ENCODE measurements at places on chromosomes 3 and 15. TPM values are rescaled to one million over a fixed set of nuclear protein-coding genes. Genes with fewer than 3 reads are reported as not detected.

SERPINI2 gene
- total RNA-seq, result 0.27 TPM

TMEM207 gene
- total RNA-seq, result not detected

PDCD10 gene
- total RNA-seq, result 67.0 TPM

SPTSSB gene
- not detected for total RNA-seq

CHRM5 gene
- not detected for total RNA-seq

SLC7A14 gene
- 3.1 TPM for total RNA-seq

ARGFX gene
- total RNA-seq, result not detected

SLC12A1 gene
- not detected for total RNA-seq

SNUPN gene
- total RNA-seq, result 21.6 TPM

NRG4 gene
- total RNA-seq, result not detected

PARP15 gene
- total RNA-seq, result 3.9 TPM

GHSR gene
- total RNA-seq, result not detected

TRH gene
- total RNA-seq, result not detected

DUOX1 gene
- 1.7 TPM for total RNA-seq

GOLGA6L4 gene
- total RNA-seq, result 5.0 TPM

GPR62 gene
- 0.71 TPM for total RNA-seq

GRCh38 chr3:179175358-179175757, 27.2 kb downstream of the PIK3CA start:
- no peak for DNase-seq

GRCh38 chr3:123935830-123936229, 25.2 kb downstream of the CCDC14 start:
- DNase-seq, result no peak

- peak; percentile 12 for DNase-seq
Measured at GRCh38 chr15:25678500-25678855, 184.6 kb downstream of the ATP10A start.

DNA sequence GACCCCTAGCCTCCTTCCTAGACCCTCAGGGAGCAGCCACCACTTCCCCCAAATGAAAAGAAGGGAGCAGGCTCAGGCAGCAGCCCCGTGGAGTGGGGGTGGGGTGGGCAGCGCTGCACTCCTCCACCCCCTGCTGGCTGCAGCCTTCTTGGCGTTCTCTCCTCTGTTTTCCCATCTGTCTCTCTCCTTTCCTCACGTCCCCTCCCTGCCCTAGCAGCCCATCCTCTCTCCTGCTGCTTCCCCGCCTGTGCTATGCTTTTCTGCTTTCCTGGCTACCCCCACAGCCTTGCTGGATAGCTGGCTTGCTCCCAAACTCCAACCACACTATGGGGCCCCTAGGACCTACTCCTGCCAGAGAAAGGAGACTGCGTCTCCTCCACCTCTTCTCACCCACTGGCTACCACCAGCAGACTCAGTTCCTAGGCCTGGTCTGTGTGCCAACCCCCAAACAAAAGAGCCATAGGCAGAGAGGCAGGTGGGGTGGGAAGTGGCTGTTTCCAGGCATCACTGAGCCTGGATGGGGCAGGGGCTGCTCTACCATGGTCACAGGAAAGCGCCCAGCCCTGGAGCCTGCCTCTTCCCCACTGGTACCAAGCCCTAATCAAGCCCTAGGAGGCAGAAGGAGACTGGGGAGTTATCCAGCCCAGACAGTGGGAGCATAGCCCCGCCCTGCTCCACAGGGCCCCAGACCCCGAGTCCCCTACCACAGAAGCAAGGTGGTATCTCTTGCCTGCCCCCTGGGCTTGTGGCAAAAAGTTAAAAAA, 3.4 kb upstream of the DISP2 start:
- no peak for DNase-seq

GRCh38 chr3:47425959-47426358, 45.1 kb downstream of the PTPN23 start:
- no peak for DNase-seq

DNA sequence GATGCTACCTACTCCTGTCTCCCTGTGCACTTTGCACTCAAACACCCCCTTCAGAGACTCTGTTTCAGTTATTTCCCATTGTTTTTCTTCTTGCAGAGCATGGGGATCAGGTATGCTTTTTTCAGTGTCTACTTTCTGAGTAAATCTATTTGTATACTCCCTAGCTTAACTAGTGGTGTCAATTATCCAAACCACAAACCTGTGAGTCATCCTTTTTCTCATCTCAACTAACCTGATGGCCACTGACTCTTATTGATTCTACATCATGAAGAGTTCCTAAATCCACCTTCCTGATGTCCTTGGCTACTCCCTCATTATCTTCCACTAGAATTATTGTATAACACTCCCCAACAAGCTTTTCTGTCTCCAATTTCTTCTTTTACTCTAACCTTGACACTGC, 68.0 kb downstream of the DIPK2A start:
- no peak for DNase-seq

DNA sequence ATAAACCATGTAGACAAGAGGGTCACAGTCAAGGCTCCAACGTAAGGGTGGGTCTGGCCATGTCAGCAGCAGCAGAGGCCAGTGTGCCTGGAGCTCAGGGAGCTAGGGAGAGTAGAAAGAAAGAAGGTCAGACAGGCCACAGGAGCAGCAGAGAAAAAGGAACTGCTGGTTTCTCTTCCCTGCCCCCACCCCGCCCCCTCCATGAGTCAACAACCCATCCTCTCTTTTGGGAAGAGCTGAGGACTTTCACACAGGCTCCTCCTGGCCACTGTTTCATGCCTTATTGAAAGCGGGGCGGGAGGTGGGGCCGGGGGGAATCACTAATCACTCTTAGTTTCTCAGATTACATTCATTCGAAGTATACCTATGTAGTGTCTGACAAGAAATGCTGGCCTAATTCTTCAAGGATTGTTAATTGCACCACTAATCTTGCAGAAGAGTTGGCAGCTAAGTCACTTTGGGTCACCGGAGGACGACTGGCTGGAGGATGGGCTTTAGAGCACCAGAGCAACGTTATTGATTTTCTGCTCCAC, 9.1 kb upstream of the SCG3 start:
- no peak for DNase-seq

GRCh38 chr3:100603469-100603868, 5.9 kb upstream of the ADGRG7 start:
- no peak for DNase-seq

GRCh38 chr3:13112521-13113345, 39.5 kb upstream of the IQSEC1 start:
- peak; percentile 50 for DNase-seq

- DNase-seq, result no peak
Measured at GRCh38 chr3:65151666-65152065, 463.9 kb upstream of the ADAMTS9 start.

- DNase-seq, result no peak
Measured at GRCh38 chr3:172135820-172136219, 96.4 kb downstream of the FNDC3B start.

DNA sequence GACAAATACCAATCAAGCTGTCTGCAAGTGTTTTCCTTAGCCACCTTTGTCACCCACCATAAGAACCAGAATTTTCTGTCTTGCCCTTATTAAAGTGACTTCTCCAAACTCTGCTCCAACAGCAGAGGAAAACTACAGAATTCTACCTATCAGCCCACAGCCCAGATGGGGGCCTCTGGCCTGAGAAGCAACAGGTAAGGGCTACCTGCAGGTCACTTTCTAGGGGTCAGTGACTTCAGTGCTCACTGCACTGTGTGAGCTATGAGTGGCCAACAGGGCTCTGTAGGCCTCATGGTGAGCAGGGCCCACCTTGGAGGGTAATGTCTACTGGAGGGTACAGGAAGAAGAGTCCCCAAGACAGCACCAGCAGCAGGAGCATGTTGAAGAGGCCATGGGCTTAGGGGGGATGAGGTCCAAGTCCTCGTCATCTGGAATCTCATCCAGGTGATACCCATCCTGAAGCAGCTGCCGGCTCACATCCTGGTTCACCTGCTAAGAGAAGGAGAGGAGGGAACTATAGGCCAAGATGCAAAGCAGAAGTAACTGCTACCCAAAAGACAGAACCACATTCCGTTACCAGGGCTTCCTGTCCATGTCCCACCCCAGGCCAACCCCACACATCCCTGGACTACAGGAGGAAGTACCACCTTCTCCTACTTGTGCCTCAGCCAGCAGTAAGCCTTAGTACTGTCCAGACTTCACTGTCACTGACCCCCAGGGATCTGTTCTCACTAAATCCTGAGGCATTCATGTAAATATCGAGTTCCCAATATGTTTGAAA, 4.2 kb downstream of the FAM219B start:
- DNase-seq, result no peak

GRCh38 chr15:82060817-82061216, 15.0 kb upstream of the MEX3B start:
- DNase-seq, result no peak

- DNase-seq, result no peak
Measured at GRCh38 chr15:74403991-74404563, 29.7 kb downstream of the SEMA7A start.

DNA sequence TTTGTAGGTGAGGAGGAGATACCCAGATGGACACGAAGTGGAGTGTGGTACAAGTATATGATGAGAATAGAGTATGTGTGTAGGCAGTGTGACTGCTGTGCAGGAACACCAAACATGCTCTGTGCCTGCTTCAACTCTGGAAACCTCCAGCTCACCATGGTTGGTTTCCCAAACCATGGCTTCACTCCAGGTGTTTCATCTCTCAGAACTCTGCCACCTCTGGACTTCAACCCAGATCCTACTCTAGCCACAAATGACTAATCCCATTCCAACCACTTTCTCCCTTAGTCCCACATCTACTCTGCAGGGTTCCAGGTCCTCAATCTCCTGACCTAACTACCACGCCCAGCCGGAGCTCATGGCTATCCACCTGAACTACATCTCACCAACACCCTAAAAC, 102.1 kb downstream of the RYK start:
- no peak for DNase-seq

GRCh38 chr3:179196098-179196497, 47.9 kb downstream of the PIK3CA start:
- DNase-seq, result no peak

- DNase-seq, result no peak
Measured at GRCh38 chr3:5811016-5811415, 623.5 kb downstream of the EDEM1 start.

GRCh38 chr15:93131485-93132095, 42.6 kb upstream of the RGMA start:
- DNase-seq, result no peak

DNA sequence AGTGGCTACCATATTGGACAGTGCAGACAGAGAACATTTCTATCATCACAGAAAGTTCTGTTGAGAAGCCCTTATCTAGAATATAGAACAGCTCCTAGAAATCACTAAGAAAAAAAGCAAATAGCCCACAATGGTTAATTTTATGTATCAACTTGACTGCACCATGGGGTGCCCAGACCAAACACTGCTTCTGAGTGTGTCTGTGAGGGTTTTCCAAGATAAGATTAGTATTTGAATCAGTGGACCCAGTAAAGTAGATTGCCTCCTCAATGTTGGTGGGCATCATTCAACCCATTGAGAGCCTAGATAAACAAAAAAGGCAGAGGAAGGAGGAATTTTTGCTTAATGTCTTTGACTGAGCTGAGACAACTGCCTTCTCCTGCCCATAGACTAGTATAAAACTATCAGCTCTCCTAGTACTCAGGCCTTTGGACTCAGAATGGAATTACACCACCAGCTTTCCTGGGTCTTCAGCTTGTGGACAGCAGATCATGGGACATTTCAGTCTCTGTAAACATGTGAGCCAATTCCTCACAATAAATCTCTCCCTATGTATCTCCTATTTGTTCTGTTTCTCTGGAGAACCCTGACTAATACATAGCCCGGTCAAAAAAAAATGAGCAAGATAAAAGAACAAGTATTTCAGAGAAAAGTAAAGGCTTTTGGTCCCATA, 55.9 kb upstream of the OXTR start:
- no peak for DNase-seq

DNA sequence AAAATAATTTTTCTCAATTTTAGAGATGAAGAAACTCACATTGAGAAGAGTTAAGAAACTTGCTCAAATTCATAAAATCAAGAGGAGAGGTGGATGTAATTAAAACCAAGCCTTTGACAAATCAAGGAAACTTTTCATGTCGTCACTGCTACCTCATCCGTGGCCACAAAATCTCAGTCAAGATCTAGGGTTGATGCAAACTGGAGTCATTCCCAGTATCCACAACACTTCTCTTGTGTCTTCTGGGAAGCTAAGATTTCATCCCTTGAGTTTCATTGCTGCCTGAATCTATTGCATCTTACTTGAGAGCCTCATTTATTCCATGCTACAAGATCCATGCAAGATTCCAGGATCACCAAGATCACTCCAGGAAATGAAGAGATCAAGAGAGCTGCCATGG, 5.4 kb upstream of the FBN1 start:
- no peak for DNase-seq

DNA sequence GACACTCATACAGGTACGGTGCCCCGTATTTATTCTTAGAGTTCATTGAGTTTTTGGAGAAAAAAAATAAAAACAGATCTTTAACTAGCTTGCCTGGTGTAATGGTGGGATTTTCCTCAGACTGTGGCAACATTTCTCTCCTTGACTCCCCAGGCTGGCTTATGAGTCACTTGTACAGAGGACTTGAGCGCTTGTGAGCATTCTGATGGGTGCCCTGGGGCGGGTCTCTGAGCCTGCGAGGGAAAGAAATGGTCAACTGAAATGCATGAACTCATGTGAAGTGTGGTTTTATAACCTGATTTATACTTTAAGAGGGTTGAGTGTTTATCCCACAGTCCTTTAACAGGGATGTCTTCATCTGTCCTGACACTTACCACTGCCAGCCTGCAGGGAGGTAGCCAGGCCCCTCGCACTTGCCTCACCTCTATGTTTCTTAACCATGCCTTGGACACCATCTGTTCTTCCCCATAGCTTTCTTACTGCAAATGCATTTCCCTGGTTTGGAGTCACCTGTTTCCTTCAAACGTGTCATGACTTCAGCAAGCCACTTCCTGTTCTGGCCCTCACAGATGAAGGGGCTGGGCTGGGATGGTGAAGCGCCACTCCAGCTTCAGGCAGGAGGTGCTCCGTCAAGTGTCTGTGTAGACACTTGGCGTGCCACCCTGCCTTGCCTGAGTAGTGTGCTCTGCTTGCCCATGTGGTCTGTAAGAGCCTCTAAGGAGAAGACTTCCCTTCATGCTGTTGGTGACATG, 118.7 kb downstream of the PDE8A start:
- no peak for DNase-seq

DNA sequence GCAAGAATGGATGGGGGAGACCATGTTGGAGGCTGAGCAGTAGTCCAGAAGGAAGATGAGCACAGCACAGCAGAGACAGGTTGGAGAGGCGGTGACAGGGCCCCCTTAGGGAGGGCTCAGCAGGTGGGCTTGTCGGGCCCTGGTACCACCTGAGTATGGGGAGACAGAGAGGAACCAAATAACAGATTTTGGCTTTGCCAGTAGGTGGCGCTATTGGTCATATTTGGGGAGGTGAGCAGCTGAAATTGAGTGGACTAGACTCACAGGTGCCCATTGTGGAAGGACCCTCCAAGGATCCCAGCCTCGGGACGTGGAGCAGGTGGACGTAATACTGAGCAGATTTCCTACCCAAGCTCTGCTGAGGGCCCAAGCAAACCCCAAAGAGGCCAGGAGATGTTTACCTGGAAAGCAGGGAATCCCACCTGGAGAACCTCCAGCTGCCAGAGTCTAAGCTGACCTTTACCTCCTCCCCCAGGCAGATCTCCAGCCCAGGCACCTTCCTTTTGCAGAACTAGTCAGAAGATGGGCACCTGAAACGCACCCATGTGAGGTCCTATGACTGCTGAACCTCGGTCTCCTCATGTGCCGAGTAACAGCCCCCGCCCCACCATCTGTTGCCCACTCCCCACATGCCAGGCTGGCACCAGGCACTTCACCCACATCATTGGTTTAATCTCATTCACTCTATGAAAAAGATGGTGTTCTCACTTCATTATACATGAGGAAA, 24.6 kb upstream of the CORO2B start:
- no peak for DNase-seq
